ENCODE measurements at places on chromosomes 12 and 14.

GRCh38 chr12:124175704-124176103 lies 119.2 kb upstream of the RFLNA start:
- no peak for DNase-seq

- DNase-seq: no peak
Observed at GRCh38 chr12:56979628-56980027, 22.2 kb upstream of the RDH16 start.

- DNase-seq: no peak
Observed at GRCh38 chr12:13193505-13194231, 2.9 kb upstream of the EMP1 start.

- DNase-seq: peak; percentile 26
Observed at GRCh38 chr14:21525962-21526671, at the start of gene SALL2. TSS of gene SALL2 (minus strand) at chr14:21526346. CDS start at chr14:21526127, 219 bp downstream.

DNA sequence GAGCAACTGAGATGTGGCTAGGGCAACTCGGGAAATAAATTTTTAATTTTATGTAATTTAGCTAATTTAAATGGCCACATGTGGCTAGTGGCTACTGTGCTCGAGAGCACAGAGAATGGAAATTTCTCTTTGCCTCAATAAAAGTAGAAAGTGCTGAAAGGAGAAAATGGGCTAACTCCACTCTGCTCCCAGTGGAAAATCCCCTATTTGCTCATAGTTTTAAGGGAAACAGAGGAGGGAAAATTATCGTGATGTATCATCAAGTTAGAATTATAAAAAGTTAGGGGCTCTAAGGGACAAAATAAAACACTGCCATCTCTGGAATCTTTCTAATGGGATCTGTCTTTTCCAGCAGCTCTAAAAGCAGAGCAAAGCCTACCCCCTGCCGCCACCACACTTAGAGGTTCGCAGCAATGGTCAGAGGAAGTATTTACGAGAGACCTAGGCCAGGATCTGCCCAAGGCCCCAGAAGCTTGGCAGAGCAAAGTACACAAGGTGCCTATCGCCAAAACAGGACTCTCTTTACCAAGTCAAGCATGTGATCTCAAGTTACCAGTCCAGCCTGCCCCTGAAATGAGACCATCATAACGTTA lies 220.7 kb downstream of the PPM1H start:
- DNase-seq: no peak

- no peak for DNase-seq
Observed at GRCh38 chr14:105884808-105885281, 358.5 kb downstream of the TMEM121 start.

Data from stimulated activated CD8-positive, alpha-beta memory T cell treated with anti-CD3 and anti-CD28 coated beads, Interleukin-4, amount 100 ng/mL, for 4 hours (primary cell).